Dermis microvascular lymphatic vessel endothelial cell (primary cell): ENCODE measurements at places on chromosomes 7 and 10. TPM values are rescaled to one million over a fixed set of nuclear protein-coding genes. Genes with fewer than 3 reads are reported as not detected.

TAS2R4 gene
- total RNA-seq, result 0.26 and 0.51 TPM in 2 replicates

GJD4 gene
- not detected in 2 replicates for total RNA-seq

NDUFB8 gene
- total RNA-seq, result 153 and 199 TPM in 2 replicates

AGK gene
- total RNA-seq, result 17.1 and 18.0 TPM in 2 replicates

HOXA1 gene
- total RNA-seq, result 0.51 and 1.0 TPM in 2 replicates

SGPL1 gene
- 9.4 and 15.9 TPM in 2 replicates for total RNA-seq

STX1A gene
- 7.0 and 7.2 TPM in 2 replicates for total RNA-seq

BNIP3 gene
- 25.3 and 32.9 TPM in 2 replicates for total RNA-seq
